ENCODE measurements at places on chromosomes 4 and X. TPM values are rescaled to one million over a fixed set of nuclear protein-coding genes. Genes with fewer than 3 reads are reported as not detected.

PCDH18 gene
- polyA plus RNA-seq: 4.2 TPM

HOPX gene
- polyA plus RNA-seq: 2.5 TPM

AKAP14 gene
- polyA plus RNA-seq: not detected

OPRPN gene
- polyA plus RNA-seq: not detected

CPLX1 gene
- 0.23 TPM for polyA plus RNA-seq

EPHA5 gene
- not detected for polyA plus RNA-seq

RGN gene
- polyA plus RNA-seq: 0.42 TPM

PNMA3 gene
- polyA plus RNA-seq: 0.69 TPM

HSFX3 gene
- polyA plus RNA-seq: not detected

ERAS gene
- polyA plus RNA-seq: 0.12 TPM

EREG gene
- polyA plus RNA-seq: 0.92 TPM

LGI2 gene
- polyA plus RNA-seq: 0.23 TPM

GLRA2 gene
- polyA plus RNA-seq: not detected

ADH1B gene
- polyA plus RNA-seq: 35.4 TPM

CLDN2 gene
- polyA plus RNA-seq: 0.60 TPM

HSD17B13 gene
- polyA plus RNA-seq: 0.60 TPM

ZBED1 gene
- polyA plus RNA-seq: 29.4 TPM

CAPN6 gene
- 1.2 TPM for polyA plus RNA-seq

ELOVL6 gene
- polyA plus RNA-seq: 43.6 TPM

UGT2B10 gene
- polyA plus RNA-seq: 0.46 TPM

MAD2L1 gene
- 9.2 TPM for polyA plus RNA-seq

ABCG2 gene
- polyA plus RNA-seq: 15.7 TPM

ITGB1BP2 gene
- polyA plus RNA-seq: not detected

FRG2 gene
- not detected for polyA plus RNA-seq

TMEM192 gene
- polyA plus RNA-seq: 6.0 TPM

DHRSX gene
- 12.5 TPM for polyA plus RNA-seq

ANXA3 gene
- polyA plus RNA-seq: 48.0 TPM

NAP1L3 gene
- 1.9 TPM for polyA plus RNA-seq

KCNE5 gene
- not detected for polyA plus RNA-seq

TSPAN7 gene
- 23.8 TPM for polyA plus RNA-seq

ELMOD2 gene
- 3.2 TPM for polyA plus RNA-seq

TBC1D8B gene
- 3.3 TPM for polyA plus RNA-seq

RASL11B gene
- not detected for polyA plus RNA-seq

PRDM8 gene
- polyA plus RNA-seq: not detected

CT47C1 gene
- not detected for polyA plus RNA-seq

TMPRSS11E gene
- polyA plus RNA-seq: not detected

KCNIP4 gene
- polyA plus RNA-seq: 0.60 TPM

TCP11X2 gene
- polyA plus RNA-seq: not detected

GLOD5 gene
- 22.7 TPM for polyA plus RNA-seq

TBC1D14 gene
- 19.2 TPM for polyA plus RNA-seq

GPM6B gene
- 4.5 TPM for polyA plus RNA-seq

TMEM144 gene
- 7.9 TPM for polyA plus RNA-seq

FOXR2 gene
- polyA plus RNA-seq: not detected

FAM9B gene
- not detected for polyA plus RNA-seq

PPID gene
- polyA plus RNA-seq: 26.6 TPM

GUCY1B1 gene
- polyA plus RNA-seq: 0.92 TPM

SOD3 gene
- polyA plus RNA-seq: 3.2 TPM

RTL3 gene
- not detected for polyA plus RNA-seq

SULT1B1 gene
- polyA plus RNA-seq: 29.8 TPM

C4orf33 gene
- polyA plus RNA-seq: 30.6 TPM

RIPPLY1 gene
- polyA plus RNA-seq: not detected

SAGE1 gene
- polyA plus RNA-seq: not detected

KIAA1210 gene
- not detected for polyA plus RNA-seq

CENPVL3 gene
- polyA plus RNA-seq: not detected

EDA2R gene
- polyA plus RNA-seq: under 0.01 TPM

SPANXN3 gene
- polyA plus RNA-seq: not detected

Data from sigmoid colon (tissue), 7 donors.